ENCODE measurements at places on chromosomes 5 and 9.
A peak's percentile ranks its signal among the peaks of the same experiment; 100 is the strongest.

GRCh38 chr9:113274474-113275156 lies 757 bp downstream of the CDC26 start:
- peak; percentile 36 for DNase-seq

- no peak for DNase-seq
Measured at GRCh38 chr5:154771383-154771901, 16.3 kb downstream of the LARP1 start.

- DNase-seq: no peak
Measured at GRCh38 chr5:148458036-148458888, 74.5 kb downstream of the FBXO38 start.

DNA sequence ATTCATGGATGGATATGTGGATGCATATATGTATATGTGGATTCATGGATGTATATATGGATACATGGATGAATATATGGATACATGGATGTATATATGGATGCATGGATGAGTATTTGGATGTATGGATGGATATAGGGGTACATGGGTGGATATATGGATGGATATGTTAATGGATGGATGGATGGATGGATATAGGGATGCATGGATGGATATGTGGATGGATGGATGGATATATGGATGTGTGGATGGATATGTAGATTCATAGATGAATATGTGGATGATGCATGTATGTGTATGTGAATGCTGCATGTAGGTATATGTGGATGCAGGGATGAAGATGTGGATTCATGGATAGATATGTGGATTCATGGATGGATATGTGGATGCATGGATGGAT lies 53.4 kb upstream of the SYNPO start:
- no peak for DNase-seq

- DNase-seq: no peak
Measured at GRCh38 chr5:138568061-138568824, 7.0 kb downstream of the HSPA9 start.

DNA sequence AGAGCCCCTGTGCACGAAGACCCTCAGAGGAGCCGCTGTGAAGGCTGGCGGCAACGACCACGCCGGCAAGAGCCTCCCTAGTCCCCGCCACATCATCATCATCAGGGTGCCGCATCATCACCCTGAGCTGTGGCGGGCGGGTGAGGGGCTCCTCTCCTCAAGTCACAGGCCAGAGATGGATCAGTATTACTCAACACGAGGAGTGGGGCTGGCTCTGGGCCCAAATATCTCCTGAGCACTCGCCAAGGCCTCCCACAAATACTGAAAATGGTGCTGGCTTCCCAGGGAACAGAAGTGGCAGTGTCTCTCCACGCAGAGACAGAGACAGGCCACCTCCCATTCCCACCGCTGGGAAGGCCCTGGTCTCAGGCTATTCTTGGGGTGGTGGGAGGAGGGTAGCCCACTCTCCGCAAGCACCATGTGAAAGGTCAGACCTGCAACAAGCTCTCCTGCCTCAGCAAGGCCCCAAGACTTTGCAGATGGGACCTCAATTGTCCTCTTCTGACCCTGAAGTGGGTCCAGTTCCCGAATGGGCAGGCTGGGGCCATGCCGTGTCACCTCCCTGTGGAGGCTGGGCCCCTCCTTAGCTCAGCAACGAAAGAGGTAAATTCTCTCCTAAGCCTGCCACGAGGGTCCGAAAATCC lies 39.3 kb upstream of the ZNF354A start:
- DNase-seq: no peak

DNA sequence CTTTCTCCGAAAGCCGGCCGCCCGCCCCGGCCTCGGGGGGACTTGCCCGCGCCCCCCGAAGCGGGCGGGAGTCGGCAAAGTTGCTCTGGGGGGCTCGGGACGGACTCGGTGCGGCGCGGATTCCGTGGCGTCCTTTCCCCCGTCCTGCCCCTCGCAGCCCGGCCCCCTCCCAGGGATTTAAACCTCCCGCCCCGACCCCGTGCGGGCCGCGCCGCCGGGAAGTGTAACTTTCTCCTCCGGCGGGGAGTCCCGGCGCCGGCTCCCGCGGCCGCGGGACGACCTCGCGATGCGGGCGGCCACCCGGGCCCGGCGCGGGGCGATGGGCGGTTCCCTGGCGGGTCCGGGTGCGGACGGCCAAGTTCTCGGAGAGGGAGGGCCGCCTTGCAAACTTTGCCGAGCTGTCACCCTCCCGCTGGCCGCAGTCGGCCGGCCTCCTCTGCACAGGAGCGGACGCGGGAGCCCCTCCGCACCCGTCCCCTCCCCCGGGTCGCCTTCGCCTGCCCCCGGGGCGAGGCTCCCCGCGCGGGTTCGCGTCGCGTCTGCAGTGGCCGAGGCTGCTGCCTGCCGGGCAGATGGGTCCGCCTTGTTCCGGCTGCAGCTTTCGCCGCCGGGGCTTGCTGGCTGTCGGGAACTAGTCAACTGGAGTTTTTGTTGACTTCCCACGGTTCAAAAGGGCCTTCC lies 732 bp downstream of the PBX3 start:
- peak; percentile 39 for DNase-seq

GRCh38 chr5:158611581-158611980 lies 488.1 kb downstream of the EBF1 start:
- DNase-seq: no peak

DNA sequence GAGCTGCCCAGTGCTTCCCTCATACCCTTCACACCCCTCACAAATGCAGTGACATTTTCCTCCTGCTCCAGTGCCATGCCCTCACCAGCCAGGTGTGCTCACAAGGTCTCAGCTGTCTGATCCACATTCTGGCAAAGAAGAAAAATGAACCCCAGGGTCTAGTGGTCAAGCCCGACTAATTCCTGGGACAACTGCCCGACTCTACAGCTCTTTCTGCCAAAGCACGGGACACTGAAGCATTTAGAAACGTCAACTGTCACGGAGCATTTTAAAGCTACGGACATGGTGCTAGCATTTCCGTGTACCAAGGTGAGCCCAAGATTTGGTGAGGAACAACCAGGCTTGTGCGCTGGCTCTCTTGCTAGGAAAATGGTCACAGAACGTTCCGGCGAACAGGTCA lies 56.8 kb upstream of the PHYKPL start:
- no peak for DNase-seq

All from stimulated activated CD4-positive, alpha-beta T cell treated with anti-CD3 and anti-CD28 coated beads, Interleukin-2, amount 100 ng/mL, for 24 hours (primary cell).